ENCODE measurements at places on chromosomes 5 and 9.

DNA sequence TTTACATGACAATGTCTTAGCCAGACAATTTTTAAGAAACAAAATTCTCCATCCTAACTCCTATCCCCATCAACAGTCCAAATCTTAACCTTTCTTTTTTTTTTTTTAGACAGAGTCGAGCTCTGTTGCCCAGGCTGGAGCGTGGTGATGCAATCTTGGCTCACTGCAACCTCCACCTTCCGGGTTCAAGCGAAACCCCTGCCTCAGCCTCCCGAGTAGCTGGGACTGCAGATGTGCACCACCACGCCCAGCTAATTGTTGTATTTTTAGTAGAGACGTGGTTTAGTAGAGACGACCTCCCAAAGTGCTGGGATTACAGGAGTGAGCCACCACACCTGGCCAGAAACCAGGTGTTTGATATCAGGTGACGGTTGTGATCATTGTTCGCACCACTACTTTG is 10.2 kb downstream of the ABL1 start:
- DNase-seq, result no peak

GRCh38 chr5:160462167-160462566 is 40.5 kb downstream of the PTTG1 start:
- DNase-seq, result no peak

GRCh38 chr5:142717582-142718215 is 31.8 kb upstream of the FGF1 start:
- DNase-seq, result no peak

- DNase-seq, result no peak
Observed at GRCh38 chr9:129351058-129351641, 173.1 kb upstream of the IER5L start.

GRCh38 chr9:120807607-120808379 is 14.6 kb upstream of the FBXW2 start:
- no peak for DNase-seq

DNA sequence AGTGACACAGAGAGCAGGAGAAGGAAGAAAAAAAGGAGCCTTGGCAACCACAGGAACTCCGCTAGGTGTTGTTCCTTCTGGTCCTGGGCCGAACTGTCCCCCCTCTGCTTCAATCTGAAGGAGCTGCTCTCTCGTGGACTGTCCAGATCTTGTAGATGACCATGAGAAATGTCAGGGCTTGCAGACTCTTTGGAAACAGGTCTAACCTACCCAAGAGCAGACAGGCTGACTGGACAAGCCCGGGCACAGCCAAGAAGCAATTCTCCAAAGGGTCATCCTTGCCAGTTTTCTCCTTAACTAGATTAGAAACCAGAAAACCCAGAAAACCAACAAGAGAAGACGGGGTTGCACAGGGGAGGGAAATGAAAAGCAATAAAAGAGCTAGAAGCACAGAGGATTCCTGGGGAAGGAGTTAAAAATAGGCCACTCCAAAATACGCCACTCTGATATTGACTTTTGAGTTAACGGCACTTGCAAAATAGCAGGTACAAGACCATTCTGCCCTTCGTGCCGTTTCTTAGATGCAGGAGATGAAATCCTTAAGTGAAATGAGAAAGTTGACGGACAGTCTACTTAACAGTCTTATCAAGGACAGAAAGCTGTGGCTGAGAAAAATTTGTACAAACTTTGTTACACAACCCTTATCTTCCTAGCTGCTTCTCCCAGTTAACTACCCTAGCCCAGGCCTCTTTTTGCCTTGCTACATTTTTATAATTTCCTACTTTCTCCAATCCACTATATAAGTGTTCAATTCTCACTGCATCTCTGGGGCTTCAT is 5.8 kb downstream of the GCNT4 start:
- no peak for DNase-seq

DNA sequence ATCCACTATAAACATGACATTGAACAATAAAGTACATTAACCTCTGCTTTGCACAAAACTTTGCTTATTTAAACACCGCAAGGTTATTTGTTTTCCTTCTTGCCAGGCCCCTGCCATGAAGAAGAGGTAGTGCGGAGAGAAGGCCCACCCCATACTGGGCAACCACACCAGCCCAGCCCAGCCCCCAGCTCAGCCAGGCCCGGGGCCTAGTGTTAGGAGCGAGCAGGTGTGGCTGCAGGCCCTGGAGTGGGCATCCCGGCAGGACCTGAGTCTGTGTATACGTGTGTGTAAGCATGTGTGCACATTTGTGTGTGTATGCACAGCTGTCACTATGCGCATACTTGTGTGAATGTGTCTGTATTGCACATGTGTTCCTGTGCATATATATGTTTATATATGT is 90.4 kb upstream of the MVB12B start:
- DNase-seq, result no peak

DNA sequence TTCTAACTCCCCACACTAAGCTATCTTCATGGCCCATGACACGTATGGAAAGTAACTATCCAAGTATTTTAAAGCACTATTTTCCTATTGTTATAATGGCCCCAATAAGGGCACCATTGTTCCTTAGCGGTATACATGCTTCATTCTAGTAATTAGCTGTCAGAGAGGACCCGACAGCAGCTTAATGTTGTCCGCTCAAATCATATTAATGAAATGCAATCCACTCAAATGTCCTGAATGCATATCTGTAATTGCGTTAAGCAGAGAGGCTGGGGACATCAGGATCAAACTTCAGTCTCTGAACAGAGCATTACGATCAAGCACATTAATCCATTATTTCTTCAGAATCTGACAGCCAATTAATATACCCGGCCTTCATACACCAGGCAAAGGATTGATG is 139.7 kb downstream of the CRB2 start:
- no peak for DNase-seq

DNA sequence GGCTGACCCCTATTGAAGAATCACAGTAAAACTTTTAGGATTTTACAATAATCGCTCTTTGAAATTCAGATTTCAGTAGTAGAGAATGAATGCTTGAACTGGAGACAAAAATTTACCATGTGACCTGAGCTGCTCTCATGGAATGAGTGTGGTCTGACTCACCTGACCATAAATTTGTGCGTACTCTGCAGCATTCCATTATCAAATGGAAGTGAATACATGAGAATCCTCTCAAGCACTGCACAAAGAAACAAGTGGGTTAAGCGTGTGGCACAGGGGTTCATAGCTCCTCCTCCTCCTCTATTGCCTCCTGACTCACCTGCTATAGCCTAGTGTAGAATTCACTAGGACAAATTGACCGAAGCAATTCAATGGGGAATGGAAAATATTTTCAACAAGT is 269.8 kb upstream of the CDH9 start:
- no peak for DNase-seq

- DNase-seq, result no peak
Observed at GRCh38 chr5:60811105-60811504, 33.0 kb downstream of the ELOVL7 start.

- DNase-seq, result no peak
Observed at GRCh38 chr5:125046838-125047237, 300.4 kb upstream of the ZNF608 start.

DNA sequence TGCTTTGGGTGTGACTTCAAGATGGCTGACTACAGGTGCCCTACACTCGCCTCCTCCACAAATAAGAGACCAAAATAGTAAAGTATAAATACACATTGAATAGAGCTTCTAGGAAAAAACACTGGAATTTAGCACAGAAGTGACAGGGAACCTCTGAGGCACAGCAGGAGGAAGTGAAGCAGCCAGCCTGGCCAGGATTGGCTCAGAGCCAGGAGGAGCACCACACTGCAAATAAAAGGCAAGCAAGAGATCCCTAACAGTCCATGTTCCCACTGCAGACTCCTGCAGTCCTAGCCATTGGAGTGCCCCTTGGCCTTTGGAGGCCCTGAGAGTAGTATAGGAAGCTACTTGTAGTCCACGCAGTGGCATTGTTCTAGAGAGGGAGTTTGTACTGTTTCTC is 186.7 kb upstream of the TLX3 start:
- DNase-seq, result no peak

- DNase-seq, result no peak
Observed at GRCh38 chr9:1941989-1942388, 73.2 kb upstream of the SMARCA2 start.

GRCh38 chr5:1543398-1544293 is 19.9 kb upstream of the LPCAT1 start:
- DNase-seq, result no peak

DNA sequence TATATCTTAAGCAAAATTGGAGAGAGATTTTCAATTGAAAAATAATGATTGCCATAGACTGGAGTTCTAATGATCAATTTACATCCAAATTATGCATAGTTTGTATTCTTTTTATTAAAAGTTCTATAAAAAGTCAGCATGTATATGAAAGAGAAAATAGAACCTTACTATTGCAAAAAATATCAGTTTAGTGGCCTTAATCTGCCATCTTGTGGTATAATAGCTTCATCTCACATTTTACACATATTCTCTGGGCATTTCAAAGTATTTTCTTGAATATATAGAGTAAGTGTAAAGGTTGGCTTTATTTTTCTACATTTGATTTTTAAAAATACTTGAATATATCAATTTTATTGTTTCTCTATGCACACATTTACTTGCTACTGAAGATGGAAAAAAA is 1858.6 kb upstream of the CDH9 start:
- no peak for DNase-seq

DNA sequence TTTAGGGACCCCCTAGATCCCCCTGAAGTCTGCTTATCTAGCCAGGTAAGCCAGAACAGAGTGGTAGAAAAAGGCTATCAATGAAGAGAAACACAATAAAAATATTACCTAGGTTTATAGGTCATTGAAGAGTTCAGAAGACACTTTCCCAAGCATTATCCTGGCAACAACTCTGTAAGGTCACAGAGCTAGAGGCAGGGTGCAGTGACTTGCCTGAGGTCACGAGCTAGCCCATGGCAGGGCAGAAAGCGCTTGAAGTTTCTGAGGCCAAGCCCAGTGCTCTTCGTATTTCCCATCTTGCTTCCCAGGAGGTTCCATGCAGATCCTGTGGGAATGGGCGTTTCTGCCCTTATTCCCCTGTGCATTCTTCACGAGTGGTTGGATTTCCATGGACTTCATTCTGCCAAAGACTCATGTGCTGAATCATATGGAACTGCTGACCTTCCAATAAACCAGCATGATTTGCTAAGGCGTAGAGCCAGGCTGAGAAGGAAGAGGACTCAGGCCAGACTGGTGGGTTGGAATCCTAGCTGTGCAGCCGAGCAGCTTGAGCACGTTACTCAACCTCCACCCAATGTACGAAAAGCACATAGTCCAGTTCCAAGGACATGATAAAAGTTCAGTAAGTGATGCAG is 22.1 kb downstream of the TRMO start:
- DNase-seq, result no peak

GRCh38 chr9:12735665-12736064 is 39.2 kb upstream of the LURAP1L start:
- no peak for DNase-seq

DNA sequence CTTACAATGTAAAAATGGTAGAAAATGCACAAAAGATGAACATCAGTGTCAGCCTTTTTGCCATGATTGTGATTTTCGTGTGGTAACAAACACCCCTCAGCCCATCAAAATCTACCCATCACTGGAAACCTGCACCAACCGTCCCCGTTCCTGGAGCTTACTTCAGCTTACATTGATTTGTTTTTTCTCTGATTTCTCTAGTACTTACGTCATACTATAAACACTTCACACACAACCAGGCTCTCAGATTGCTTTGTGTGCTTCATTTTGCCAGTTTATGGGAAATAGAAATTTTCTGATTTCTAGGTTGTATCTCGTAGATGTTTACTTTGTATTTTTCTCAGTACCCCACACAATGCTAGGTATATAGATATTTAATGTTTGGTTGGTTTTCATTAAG is 129.1 kb downstream of the RAB3C start:
- DNase-seq, result no peak

GRCh38 chr5:151870820-151871219 is 53.8 kb downstream of the GLRA1 start:
- no peak for DNase-seq

GRCh38 chr5:9082996-9083395 is 462.9 kb downstream of the SEMA5A start:
- no peak for DNase-seq

GRCh38 chr9:78396087-78396486 is 99.2 kb downstream of the PSAT1 start:
- no peak for DNase-seq

- DNase-seq, result no peak
Observed at GRCh38 chr5:170757182-170757601, 26.3 kb upstream of the GABRP start.

DNA sequence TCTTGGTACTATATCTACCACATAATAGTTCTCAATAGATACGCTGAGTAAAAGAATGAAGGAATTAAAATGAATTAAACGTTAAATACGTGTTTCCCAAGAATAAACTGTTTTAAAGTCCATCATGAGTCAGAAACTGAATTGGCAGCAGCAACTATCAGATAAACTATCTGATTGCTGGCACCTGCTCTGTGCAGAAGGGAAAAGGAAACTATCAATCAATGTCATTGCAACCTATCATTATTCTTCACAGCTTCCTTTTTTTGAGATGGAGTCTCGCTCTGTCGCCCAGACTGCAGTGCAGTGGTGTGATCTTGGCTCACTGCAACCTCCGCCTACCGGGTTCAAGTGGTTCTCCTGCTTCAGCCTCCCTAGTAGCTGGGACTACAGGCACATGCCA is 8.8 kb upstream of the WDR36 start:
- no peak for DNase-seq

DNA sequence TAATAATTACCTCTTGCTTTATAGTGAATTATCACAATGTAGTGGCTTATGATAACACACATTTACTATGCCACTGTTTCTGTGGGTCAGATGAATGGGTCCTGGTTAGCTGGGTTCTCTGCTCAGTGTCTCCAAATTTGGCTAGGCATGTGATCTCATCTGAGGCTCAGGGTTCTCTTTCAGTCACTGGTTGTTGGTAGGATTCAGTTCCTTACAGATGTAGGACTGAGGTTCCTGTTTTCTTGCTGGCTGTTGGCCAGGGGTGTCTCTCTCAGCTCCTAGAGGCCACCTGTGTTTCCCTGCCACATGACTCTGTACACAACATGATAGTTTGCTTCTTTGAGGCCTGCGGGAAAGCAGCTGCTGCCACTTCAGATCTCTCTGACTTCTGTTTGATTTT is 7.1 kb downstream of the NFX1 start:
- DNase-seq, result no peak

DNA sequence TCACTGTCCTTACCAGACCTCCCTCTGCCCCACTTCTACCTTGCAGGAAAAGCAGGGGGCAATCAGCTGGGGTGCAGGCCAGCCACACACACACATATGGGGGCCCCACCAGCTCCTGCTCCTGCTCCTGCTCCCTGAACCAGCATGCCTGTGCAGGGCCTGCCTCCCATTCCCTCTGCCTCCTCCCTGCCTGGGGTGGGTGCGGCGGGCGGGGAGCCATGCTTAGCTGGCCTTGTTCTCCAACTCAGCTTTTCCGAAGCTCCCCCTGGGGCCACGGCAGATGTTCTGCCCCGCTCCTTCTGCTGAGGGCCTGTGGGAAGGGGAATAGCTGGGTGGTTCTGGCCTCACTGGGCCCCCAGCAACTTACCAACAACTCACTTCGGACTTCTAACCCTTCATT is 89.8 kb downstream of the ZNF354C start:
- no peak for DNase-seq

- no peak for DNase-seq
Observed at GRCh38 chr5:173726846-173727557, 110.6 kb upstream of the BOD1 start.

- no peak for DNase-seq
Observed at GRCh38 chr9:113536166-113536482, 72.6 kb downstream of the RGS3 start.

GRCh38 chr5:138905541-138905940 is 30.4 kb upstream of the LRRTM2 start:
- no peak for DNase-seq

GRCh38 chr5:52920929-52921328 is 68.2 kb upstream of the ITGA2 start:
- no peak for DNase-seq

- DNase-seq, result no peak
Observed at GRCh38 chr5:111392181-111392580, 120.2 kb downstream of the STARD4 start.

Measured in activated CD8-positive, alpha-beta memory T cell treated with anti-CD3 and anti-CD28 coated beads for 1 hour (primary cell).